Lower lobe of right lung (tissue), 2 donors: ENCODE measurements at places on chromosomes 12 and 14.

DNA sequence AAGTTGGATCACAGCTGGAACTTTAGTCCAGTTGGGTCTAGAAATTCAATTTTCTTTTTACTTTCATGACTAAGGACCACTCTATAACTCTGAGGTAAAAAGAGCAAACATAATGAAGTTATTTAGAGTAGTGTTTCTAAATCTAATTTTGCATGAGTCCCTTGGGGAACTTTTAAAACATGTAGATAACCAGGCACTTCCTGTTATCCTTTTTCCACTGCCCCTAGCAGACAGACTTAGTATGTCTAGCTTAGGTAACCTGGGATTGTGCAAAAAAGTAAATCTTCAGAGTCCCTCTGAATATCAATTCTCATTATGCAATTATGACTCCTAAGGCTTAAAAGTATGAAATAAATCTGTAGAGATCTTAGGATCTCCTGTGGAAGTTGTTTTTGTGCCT, 371.2 kb downstream of the DIO2 start:
- H3K27me3 ChIP-seq, result no peaks in the 10 kb centered on the region
- no peak overlapping the region for H3K4me3 ChIP-seq
- H3K27ac ChIP-seq, result no peak overlapping the region
- H3K36me3 ChIP-seq, result no peaks in the 10 kb centered on the region

DNA sequence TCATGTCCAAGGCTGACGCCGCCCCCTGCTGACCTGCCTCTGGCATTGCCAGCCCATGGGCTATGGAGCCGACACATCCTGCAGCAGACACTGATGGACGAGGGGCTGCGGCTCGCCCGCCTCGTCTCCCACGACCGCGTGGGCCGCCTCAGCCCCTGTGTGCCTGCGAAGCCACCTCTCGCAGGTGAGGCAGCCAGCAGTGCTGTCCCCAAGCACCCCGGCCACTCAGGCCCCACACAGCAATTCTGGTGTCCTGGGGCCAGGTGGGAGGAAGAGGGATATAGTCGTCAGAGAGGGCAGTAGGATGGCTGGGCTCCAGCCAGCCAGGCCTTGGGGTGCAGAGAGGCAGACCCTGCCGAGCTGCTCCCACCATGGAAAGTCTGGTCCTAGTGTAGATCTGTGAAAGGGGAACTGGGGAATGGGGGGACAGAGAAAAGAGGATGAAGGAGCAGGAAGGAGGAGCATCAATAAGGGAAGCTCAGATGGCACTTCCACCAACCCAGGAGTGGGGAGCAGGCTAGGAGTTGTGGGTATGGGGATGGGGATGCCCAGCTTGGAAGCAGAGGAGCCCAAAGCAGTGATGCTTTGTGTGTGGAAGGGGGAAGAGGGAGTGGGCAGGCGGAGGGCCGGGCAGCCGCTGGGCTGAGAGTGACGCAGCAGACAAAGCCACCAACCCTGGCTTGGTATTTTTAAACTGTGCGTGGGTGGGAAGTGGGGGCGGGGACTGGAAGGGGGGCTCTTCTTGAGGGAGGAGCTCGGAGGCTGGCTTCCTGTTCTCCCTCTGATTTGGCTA, 4.7 kb downstream of the NAB2 start:
- H3K27me3 ChIP-seq, result no peaks in the 10 kb centered on the region
- peak overlapping the region; percentile 53 for H3K27ac ChIP-seq
- H3K4me1 ChIP-seq, result peaks cover 47% of the 10 kb centered on the region
- DNase-seq, result peak; percentile 73
- H3K4me3 ChIP-seq, result no peak overlapping the region

GRCh38 chr14:87935886-87936285, 57.1 kb downstream of the GALC start:
- DNase-seq, result no peak
- H3K4me1 ChIP-seq, result no peaks in the 10 kb centered on the region
- peaks cover 47% of the 10 kb centered on the region for H3K36me3 ChIP-seq

- no peak for DNase-seq
- H3K4me3 ChIP-seq, result peak overlapping the region; percentile 57
- peak overlapping the region; percentile 78 for H3K27ac ChIP-seq
- H3K36me3 ChIP-seq, result peaks cover 3% of the 10 kb centered on the region
- H3K4me1 ChIP-seq, result peaks cover 37% of the 10 kb centered on the region
Observed at GRCh38 chr12:57477710-57478681, 1.7 kb downstream of the ARHGAP9 start.

GRCh38 chr12:122473543-122474323, 27.0 kb downstream of the ZCCHC8 start:
- no peak for DNase-seq
- H3K27me3 ChIP-seq, result no peaks in the 10 kb centered on the region
- peaks cover 66% of the 10 kb centered on the region for H3K36me3 ChIP-seq
- peaks cover 5% of the 10 kb centered on the region for H3K4me1 ChIP-seq
- H3K27ac ChIP-seq, result no peak overlapping the region

DNA sequence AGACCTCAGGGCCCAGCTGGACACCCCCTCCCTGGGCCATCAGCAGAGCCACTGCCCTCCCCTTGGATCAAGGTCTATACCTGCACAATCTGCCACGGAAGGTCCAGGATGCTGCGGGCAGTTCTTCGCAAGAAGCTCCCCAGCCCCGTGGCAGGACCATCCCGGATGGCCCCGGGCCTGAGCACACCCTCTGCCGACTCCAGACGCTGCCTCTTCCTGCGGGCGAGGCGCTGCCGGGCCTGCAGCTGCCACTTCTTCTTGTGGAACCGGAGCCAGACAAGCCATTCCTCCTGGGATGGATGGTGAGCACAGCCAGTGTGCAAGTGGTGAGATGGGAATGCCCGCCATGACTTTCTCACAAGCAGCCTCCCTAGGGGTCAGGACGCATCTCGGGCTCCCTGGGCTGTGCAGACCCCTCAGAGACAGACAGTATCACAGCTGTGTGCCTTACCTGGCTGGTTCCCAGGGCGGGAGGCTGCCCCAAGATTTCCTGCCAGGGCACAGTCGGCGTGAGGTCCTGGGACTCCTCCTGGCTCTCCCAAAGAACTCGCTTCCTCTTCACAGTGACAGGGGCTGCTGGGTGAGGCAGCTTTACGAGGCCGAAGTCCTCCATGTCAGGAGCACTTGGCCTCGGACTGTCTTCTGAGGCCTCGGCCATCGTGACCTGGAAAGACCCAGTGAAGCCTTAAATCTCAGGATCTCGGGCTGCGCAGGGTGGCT, 30.8 kb downstream of the P2RX2 start:
- H3K4me1 ChIP-seq, result no peaks in the 10 kb centered on the region
- peaks cover 62% of the 10 kb centered on the region for H3K36me3 ChIP-seq
- H3K4me3 ChIP-seq, result no peak overlapping the region
- H3K27ac ChIP-seq, result no peak overlapping the region
- H3K27me3 ChIP-seq, result no peaks in the 10 kb centered on the region

GRCh38 chr12:56713345-56713744, 11.8 kb downstream of the NACA start:
- H3K27ac ChIP-seq, result no peak overlapping the region
- no peak overlapping the region for H3K4me3 ChIP-seq
- no peaks in the 10 kb centered on the region for H3K27me3 ChIP-seq
- no peak for DNase-seq

- peaks cover 38% of the 10 kb centered on the region for H3K27me3 ChIP-seq
- H3K4me1 ChIP-seq, result peaks cover 7% of the 10 kb centered on the region
- no peak overlapping the region for H3K27ac ChIP-seq
- no peak overlapping the region for H3K4me3 ChIP-seq
- peak; percentile 24 for DNase-seq
- H3K36me3 ChIP-seq, result no peaks in the 10 kb centered on the region
Observed at GRCh38 chr12:113133666-113134065, 1.9 kb downstream of the RASAL1 start.

GRCh38 chr14:89304972-89305703, 111.9 kb downstream of the FOXN3 start:
- H3K27ac ChIP-seq, result peak overlapping the region; percentile 84
- no peak overlapping the region for H3K4me3 ChIP-seq
- no peak for DNase-seq
- peaks cover 52% of the 10 kb centered on the region for H3K4me1 ChIP-seq
- H3K36me3 ChIP-seq, result no peaks in the 10 kb centered on the region

DNA sequence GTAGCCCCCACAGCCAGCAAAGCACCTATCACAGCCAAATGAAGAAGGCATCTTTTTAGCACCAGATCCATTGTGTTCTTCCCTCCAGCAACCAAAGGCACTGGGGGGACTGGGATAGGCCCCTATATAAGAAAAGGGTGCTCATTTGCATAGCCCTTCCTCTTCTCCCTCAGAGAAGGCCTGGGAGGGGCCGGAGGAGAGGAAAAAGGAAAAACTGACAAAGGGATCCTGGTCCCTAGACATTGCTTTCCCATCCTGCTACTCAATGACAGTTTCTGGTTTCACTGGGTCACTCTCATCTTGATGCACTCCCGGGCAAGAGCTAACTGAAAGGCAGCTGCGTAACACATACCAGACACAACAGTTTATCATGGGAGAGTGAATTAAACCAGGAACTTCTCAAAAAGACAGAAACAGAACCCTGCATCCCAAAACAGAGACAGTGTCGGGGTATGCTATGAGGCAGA, at the start of gene PMEL:
Gene PMEL (minus strand): TSS at position 102 of the 467 bp plus-strand sequence. CDS start 31 bp downstream, at position 71.
- no peak for DNase-seq
- H3K27me3 ChIP-seq, result no peaks in the 10 kb centered on the region
- H3K27ac ChIP-seq, result peak within 1 kb of the TSS; percentile 86
- no peaks in the 10 kb centered on the region for H3K36me3 ChIP-seq

DNA sequence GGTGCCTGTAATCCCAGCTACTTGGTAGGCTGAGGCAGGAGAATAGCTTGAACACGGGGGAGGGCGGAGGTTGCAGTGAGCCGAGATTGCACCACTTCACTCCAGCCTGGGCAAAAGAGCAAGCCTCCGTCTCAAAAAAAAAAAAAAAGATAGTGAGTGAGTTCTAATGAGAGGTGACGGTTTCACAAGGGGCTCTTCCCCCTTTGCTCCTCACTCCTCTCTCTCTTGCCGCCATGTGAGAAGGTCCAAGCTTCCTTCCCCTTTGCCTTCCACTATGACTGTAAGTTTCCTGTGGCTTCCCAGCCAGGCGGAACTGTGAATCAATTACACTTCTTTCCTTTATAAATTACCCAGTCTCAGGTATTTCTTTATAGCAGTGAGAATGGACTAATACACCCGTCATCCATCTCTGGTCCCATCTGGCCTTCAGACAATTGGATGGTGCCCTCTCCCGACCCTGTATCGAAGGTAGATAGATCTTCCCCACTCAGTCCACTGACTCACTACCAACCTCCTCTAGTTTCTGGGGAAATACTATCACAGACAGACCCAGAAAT, 27.0 kb upstream of the RCOR1 start:
- H3K4me3 ChIP-seq, result no peak overlapping the region
- no peaks in the 10 kb centered on the region for H3K4me1 ChIP-seq
- H3K27me3 ChIP-seq, result no peaks in the 10 kb centered on the region
- DNase-seq, result no peak

GRCh38 chr12:65756956-65757511, 67.2 kb upstream of the HMGA2 start:
- no peaks in the 10 kb centered on the region for H3K36me3 ChIP-seq
- no peak overlapping the region for H3K27ac ChIP-seq
- DNase-seq, result no peak
- no peaks in the 10 kb centered on the region for H3K4me1 ChIP-seq

- H3K36me3 ChIP-seq, result peaks cover 99% of the 10 kb centered on the region
- no peaks in the 10 kb centered on the region for H3K27me3 ChIP-seq
- no peak overlapping the region for H3K27ac ChIP-seq
- DNase-seq, result no peak
- no peak overlapping the region for H3K4me3 ChIP-seq
Observed at GRCh38 chr12:71641390-71641789, 22.3 kb downstream of the ZFC3H1 start.

GRCh38 chr14:69535230-69535848, 39.3 kb downstream of the CCDC177 start:
- no peaks in the 10 kb centered on the region for H3K4me1 ChIP-seq
- no peak overlapping the region for H3K4me3 ChIP-seq
- no peaks in the 10 kb centered on the region for H3K36me3 ChIP-seq

DNA sequence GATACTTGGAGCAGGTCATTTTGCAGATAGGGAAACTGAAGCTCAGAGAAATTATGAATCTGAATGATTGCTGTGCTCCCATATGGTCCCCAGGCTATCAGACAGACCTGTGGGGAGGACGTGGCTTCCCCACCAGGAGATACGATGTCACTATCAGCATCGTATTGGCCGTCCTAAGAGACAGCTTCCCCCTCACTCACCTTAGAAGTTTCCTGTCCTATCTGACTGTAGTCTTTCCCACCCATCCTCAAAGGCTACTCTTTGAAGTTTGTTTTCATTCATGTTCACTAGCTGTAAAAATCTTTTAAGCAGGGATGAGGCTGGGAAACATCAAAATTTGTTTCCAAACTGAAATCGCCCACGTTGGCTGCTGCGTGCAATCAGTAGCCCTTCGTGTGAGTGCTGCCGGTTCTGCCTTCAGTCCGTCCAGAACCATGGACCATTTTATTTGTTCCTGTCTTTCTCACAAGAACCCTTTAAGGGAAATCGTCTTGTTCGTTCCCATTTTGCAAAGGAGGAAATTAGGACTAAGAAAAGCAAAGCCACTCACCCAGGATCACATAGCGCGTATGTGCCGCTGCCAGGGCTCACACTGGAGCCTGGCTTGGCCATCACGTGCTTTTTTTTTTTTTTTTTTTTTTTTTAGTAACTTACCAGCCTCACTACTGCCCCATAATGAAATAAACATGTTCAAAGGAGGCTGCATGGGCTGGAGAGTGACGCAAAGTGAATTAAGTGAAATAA, 1.0 kb upstream of the KDM2B start:
- H3K27me3 ChIP-seq, result no peaks in the 10 kb centered on the region
- peak overlapping the region; percentile 84 for H3K27ac ChIP-seq
- H3K36me3 ChIP-seq, result no peaks in the 10 kb centered on the region
- H3K4me3 ChIP-seq, result peak overlapping the region; percentile 75

DNA sequence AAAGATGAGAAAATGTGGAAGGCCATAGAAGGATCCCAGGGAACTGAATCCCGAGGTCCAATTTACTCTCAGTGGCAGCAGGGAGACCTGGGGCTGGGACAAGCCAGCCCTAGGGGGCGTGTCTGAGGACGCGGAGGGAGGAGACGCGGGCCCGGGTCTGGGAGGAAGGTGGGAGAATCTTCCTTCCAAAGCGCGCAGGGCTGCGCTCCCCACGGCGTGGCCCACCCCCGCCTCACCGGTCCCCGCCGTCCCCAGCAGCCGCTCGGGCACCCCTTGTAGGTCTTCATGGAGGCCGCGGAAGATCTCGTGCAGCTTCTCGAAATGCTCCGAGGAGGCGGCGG, 323 bp downstream of the VTI1B start:
- H3K4me3 ChIP-seq, result peak overlapping the region; percentile 99
- H3K36me3 ChIP-seq, result peaks cover 12% of the 10 kb centered on the region
- peaks cover 29% of the 10 kb centered on the region for H3K4me1 ChIP-seq
- H3K27ac ChIP-seq, result peak overlapping the region; percentile 100
- DNase-seq, result peak; percentile 85
- H3K27me3 ChIP-seq, result no peaks in the 10 kb centered on the region
